Mesenchymal stem cell (in vitro differentiated cells and primary cell): ENCODE measurements at places on chromosomes 2 and 18.

DNA sequence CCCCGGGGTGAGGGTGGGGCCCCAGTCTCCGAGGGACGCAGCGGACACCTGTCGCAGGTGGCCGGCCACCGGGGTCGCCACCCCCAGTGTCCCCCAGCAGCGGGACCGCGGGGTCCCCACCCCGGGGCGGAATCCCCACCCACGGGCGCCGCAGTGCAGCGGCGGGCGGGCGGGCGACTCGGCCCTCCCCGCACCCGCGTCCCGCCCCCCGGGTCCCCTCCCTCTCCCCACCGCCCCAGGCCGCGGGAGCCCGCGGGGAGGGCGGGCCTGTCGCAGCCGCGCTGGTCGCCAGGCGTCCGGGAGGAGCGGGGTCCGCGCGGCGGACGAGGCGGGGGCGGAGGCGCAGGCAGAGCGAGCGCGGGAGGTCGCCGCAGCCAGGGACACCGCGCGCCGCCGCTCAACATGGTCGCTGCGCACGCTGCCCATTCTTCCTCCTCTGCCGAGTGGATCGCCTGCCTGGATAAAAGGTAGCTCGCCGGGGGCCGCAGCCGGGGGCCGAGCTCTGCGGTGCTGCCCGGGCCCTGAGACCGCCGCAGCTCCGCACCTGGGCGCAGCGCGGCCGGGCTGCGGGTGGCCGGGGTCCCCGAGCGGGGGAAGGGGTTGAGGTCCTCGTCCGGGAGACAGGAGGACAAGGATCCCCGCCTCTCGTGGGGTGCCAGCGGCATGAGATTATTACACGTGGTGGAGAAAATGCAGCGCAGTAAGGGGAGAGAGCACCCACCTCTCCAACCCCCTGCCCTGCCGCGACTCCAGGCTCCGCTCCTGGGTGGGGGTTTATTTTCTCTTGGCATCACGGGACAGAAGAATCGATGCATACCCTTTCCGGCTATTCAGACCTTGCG lies at the start of gene RAPGEF4:
TSS of gene RAPGEF4 (plus strand) at position 264 of the 842 bp plus-strand sequence. CDS start at position 403, 139 bp downstream.
- no peaks in the 10 kb centered on the region for H3K36me3 ChIP-seq
- peaks cover 54% of the 10 kb centered on the region for H3K27me3 ChIP-seq
- DNase-seq, result no peak
- H3K27ac ChIP-seq, result no peak within 1 kb of the TSS
- H3K4me1 ChIP-seq, result peaks cover 12% of the 10 kb centered on the region

- no peaks in the 10 kb centered on the region for H3K36me3 ChIP-seq
- H3K4me1 ChIP-seq, result peaks cover 10% of the 10 kb centered on the region
- no peak for DNase-seq
Observed at GRCh38 chr2:236675051-236675450, 105.4 kb downstream of the ACKR3 start.

- H3K27ac ChIP-seq, result no peak overlapping the region
- H3K4me3 ChIP-seq, result no peak overlapping the region
- H3K27me3 ChIP-seq, result no peaks in the 10 kb centered on the region
- H3K4me1 ChIP-seq, result no peaks in the 10 kb centered on the region
Observed at GRCh38 chr2:196453613-196454047, 185.9 kb upstream of the CCDC150 start.

DNA sequence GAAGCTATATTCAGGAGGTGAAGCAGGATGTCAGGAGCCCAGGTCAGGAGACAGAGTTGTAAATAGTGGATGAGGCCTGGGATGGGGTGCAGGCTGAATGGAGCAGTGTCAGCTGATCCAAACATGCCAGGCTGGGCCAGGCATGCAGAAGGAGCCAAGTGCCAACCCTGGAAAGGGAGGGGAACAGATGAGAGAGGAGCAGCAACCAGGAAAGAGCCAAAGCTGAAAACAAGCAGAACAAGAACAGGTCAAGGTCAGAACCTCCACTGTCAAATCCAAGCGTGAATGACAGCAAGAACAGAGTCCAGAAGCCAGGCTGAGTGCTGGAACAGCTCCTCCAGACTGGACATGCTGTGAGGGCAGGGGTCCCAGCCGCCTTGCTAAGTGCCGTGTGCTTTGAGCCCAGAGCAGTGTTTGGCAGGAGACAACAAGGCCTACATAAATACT lies 49.2 kb upstream of the PPP1CB start:
- no peaks in the 10 kb centered on the region for H3K36me3 ChIP-seq
- H3K4me3 ChIP-seq, result no peak overlapping the region
- H3K27me3 ChIP-seq, result no peaks in the 10 kb centered on the region
- H3K27ac ChIP-seq, result no peak overlapping the region

- H3K4me3 ChIP-seq, result no peak overlapping the region
- DNase-seq, result no peak
- no peaks in the 10 kb centered on the region for H3K27me3 ChIP-seq
- H3K27ac ChIP-seq, result no peak overlapping the region
- H3K36me3 ChIP-seq, result peaks cover 97% of the 10 kb centered on the region
- no peaks in the 10 kb centered on the region for H3K4me1 ChIP-seq
Observed at GRCh38 chr2:162044586-162044985, 29.4 kb downstream of the DPP4 start.

DNA sequence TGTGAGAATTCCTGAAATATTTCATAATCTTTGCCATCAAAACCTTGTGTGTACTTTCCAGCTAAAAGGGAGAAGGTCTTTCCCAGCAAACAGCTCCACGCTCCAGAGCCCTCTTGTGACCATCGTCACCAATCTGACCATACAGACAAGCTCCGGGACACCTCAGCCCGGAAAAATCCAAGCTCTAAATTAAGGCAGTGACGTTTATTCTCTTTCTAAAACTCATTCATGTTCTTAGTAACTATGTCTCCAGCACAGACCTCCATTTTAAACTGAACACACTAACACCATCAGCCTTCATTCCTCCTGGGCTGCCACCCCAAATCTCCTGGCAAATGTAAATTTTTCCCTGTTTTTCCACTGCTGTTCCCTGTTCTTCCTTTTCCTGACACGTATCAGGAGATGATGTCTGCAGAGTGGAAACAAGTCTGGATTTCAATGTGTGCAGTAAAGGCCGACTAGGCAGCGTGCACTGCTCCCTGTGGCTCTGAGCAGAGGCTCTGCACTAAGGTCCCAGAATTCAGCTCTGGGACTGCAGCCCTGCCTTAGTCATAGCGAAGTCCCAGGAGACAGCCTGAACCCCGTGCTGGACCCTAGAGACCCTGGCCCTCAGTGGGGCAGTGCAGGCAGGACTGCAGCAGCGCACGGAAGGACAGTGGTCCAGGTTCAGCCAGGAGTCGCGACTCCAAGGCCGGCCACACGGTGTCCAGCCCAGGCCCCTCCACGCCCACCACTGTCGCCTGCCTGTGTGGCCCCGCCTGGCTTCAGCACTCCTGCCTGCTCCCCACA lies 452.5 kb upstream of the SALL3 start:
- H3K4me3 ChIP-seq, result no peak overlapping the region
- no peaks in the 10 kb centered on the region for H3K4me1 ChIP-seq
- H3K27ac ChIP-seq, result no peak overlapping the region
- no peak for DNase-seq

DNA sequence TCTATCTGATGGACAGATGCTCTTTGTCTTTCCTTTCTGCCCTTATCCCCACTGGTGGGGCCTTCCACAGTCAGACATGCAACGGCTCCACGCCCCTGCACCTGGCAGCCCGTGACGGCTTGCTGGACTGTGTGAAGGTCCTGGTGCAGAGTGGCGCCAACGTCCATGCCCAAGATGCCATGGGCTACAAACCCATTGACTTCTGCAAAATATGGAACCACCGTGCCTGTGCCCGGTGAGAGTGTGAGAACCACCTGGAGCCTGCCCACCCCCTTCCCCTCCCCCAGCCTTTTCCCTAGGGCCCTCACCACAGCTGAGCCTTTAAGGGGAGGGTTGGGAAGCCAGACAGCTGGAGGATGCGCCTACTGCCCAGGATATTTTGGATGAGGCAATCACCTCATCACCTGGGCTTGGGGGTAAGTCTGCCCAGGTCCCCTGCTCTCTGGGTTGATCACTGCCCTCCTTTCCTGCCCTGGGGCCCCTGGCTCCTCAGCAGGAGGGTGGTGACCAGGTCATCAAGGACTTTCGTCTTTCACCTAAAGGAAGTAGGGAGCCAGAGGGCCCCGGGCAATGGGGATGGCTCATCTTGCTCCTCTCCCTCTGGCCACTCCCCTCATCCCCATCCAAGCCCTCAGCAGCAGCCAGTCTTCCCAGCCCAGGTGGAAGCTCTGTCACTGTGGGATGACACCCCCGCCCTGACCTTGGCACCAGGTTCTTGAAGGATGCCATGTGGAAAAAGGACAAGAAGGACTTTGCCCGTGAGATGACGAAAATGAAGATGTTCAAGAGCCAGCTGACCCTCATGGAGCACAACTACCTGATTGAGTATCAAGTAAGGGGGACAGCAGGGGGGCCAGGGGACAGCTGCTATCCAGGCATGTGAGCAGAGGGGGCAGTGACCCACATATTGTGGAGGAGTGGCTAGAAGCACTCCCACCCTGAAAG lies 3.7 kb downstream of the ANKRD53 start:
- peaks cover 42% of the 10 kb centered on the region for H3K36me3 ChIP-seq
- no peak for DNase-seq
- H3K27ac ChIP-seq, result no peak overlapping the region
- no peak overlapping the region for H3K4me3 ChIP-seq

GRCh38 chr18:12811191-12811950 lies 72.7 kb downstream of the PTPN2 start:
- no peak overlapping the region for H3K4me3 ChIP-seq
- no peak for DNase-seq
- H3K27ac ChIP-seq, result no peak overlapping the region
- H3K27me3 ChIP-seq, result no peaks in the 10 kb centered on the region
- H3K4me1 ChIP-seq, result no peaks in the 10 kb centered on the region

DNA sequence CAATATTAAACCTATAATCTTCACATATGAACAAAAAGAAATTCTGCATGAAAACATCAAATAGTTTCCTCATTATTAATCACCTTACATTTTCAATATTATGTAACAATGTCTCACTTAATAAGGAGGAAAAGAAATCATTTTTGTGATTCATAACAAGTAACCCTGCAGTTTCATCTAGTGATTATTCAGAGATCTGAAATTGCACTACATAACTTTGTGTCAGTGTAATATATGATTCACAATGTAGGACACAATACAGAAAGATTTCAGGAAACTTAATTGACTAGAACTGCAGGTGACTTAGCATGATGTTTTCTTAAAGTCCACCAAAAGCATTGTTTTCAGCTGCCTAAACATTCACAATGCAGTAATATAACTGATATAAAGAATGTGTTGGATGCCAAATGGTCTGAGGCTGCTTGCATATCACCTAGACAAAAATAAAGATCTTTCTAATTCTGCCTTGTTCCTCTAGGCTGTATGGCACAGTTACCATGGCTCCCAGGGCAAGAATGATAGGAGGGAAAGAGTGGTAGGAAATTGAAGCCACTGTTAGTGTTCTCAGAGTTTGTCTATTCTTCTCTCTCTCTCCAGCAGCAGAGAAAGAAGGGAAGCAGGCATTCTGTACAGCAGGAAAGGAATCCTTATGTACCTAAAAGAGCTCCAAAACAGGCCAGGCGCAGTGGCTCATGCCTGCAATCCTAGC lies 366.6 kb downstream of the FSIP2 start:
- no peak for DNase-seq
- no peak overlapping the region for H3K4me3 ChIP-seq
- no peak overlapping the region for H3K27ac ChIP-seq
- H3K4me1 ChIP-seq, result no peaks in the 10 kb centered on the region
- no peaks in the 10 kb centered on the region for H3K36me3 ChIP-seq

- peak; percentile 32 for DNase-seq
- peaks cover 8% of the 10 kb centered on the region for H3K4me1 ChIP-seq
- H3K36me3 ChIP-seq, result peaks cover 3% of the 10 kb centered on the region
- no peak overlapping the region for H3K4me3 ChIP-seq
- H3K27me3 ChIP-seq, result no peaks in the 10 kb centered on the region
Observed at GRCh38 chr18:12839526-12840196, 44.4 kb downstream of the PTPN2 start.

DNA sequence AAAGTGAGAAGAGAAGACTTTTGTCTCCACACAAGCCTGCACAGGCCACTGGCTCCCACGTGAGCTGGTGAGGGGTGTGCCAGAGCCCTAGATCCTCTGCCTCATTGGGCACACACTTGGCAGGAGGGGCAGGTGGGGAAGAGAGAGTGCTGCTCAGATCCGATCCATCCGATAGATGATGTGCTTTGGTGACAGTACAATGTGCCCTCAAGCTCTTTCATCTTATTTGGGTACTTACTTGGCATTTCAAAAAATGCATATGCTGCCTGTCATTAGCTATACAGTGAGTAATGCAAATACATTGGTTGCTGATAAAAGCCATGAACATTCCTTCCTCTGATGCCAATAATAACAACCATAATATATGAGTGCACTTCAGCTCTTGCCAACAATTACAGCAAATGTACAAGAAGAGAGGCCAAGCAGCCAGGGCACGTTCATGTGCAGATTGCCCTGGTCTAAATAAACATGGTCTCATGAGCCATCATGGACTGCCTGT lies 255.3 kb downstream of the VAPA start:
- H3K27me3 ChIP-seq, result peaks cover 4% of the 10 kb centered on the region
- H3K36me3 ChIP-seq, result no peaks in the 10 kb centered on the region
- no peak overlapping the region for H3K27ac ChIP-seq
- H3K4me1 ChIP-seq, result peaks cover 2% of the 10 kb centered on the region
- DNase-seq, result peak; percentile 34

DNA sequence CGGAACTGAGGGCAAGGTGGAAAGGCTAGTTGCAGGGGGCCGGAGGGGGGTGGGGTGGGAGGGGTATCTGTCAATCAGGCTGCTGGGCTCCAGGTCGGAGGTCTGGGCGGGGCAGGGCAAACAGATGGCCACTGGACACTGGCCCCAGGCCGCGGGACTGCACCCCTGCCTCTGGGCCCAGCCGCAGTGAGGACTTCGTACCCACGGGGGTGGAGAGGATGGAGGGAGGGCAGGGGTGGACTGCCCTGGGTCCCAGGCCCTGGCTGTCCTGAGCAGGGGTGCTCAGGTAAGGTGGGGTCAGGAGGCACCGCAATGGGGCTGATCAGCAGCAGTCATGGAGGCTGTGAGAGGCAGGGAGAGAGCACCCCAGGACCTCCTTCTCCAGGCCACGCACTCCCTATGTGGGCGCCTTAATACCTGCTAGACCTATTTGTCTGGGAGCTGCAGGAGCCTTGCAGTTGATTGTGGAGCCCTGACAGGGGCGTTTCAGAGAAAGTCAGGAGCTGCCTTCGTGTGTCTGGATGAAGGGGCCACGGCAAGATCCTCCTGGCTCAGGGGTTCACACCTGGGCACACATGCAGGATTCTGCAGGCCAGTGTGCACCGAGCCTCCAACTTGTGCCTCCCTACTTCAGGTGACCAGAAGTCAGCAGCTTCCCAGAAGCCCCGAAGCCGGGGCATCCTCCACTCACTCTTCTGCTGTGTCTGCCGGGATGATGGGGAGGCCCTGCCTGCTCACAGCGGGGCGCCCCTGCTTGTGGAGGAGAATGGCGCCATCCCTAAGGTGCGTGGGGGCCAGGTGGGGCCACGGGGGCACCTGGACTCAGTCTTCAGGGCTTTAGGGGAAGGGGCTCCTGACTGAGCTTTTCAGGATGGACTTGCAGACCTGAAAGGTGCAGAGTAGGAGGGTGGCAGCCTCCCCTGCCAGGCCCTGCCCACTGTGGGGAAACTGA lies 1.5 kb downstream of the CTDSP1 start:
- H3K4me3 ChIP-seq, result peak overlapping the region; percentile 85
- no peak for DNase-seq
- H3K36me3 ChIP-seq, result peaks cover 45% of the 10 kb centered on the region
- no peaks in the 10 kb centered on the region for H3K27me3 ChIP-seq
- H3K27ac ChIP-seq, result no peak overlapping the region
- H3K4me1 ChIP-seq, result peaks cover 57% of the 10 kb centered on the region

- DNase-seq, result peak; percentile 24
- peak overlapping the region; percentile 87 for H3K27ac ChIP-seq
- H3K27me3 ChIP-seq, result no peaks in the 10 kb centered on the region
Observed at GRCh38 chr18:21112543-21113105, 1.0 kb upstream of the ROCK1 start.
